ENCODE measurements at places on chromosomes 16 and 17. TPM values are rescaled to one million over a fixed set of nuclear protein-coding genes. Genes with fewer than 3 reads are reported as not detected.

The HS3ST3B1 gene
- total RNA-seq = 4.8 TPM

The ZP2 gene
- not detected for total RNA-seq

The DYNLRB2 gene
- total RNA-seq = not detected

The PDILT gene
- not detected for total RNA-seq

The CD300E gene
- 0.14 TPM for total RNA-seq

The CNTNAP1 gene
- 9.1 TPM for total RNA-seq

The CFAP119 gene
- total RNA-seq = 1.2 TPM

The CRISPLD2 gene
- total RNA-seq = 116 TPM

The XAF1 gene
- total RNA-seq = 45.8 TPM

The P2RX5 gene
- 2.3 TPM for total RNA-seq

The HES7 gene
- not detected for total RNA-seq

GRCh38 chr17:5785338-5785737 lies 201.0 kb upstream of the NLRP1 start:
- DNase-seq = no peak

- no peak for DNase-seq
These were observed 27.4 kb upstream of the CAPNS2 start for GRCh38 chr16:55539049-55539448.

DNA sequence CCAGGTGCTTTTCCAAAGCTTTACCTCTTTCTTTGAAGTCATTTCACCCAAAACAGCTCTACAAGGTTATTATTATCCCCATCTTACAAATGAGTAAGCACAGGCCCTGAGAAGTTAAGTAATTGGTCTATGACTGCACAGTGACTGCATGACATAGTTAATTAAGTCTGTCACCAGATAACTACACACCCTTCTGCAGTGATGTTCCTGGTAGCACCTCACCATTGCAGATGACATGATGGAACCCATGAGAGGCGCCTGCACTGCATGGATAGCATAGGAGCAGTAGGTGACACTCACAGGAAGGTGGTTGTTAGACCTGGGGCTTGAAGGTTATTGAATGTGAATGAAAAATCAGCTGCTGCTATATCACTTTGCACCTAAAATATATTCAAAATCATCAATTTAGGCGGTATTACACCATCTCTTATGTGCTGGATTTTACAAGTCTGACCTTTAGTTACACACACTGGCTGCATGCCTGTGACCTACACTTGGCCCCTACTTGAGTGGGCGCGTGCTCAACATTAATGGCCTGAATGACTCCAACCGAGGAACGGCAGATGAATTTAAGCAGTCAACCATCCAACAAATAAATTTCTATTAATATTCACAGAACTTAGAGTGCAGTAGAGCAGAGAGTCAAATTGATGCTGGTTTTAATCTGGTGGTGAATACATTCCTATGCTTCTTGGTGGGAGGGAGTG lies 239.6 kb downstream of the CDH11 start:
- no peak for DNase-seq

GRCh38 chr16:10318798-10319500 lies 66.9 kb upstream of the ATF7IP2 start:
- no peak for DNase-seq

- DNase-seq = no peak
These were observed 21.5 kb downstream of the SMTNL2 start for GRCh38 chr17:4605826-4606225.

- DNase-seq = no peak
These were observed 12.6 kb downstream of the PHB1 start for GRCh38 chr17:49401971-49402611.

GRCh38 chr16:84086341-84086740 lies 30.4 kb downstream of the MBTPS1 start:
- DNase-seq = no peak

DNA sequence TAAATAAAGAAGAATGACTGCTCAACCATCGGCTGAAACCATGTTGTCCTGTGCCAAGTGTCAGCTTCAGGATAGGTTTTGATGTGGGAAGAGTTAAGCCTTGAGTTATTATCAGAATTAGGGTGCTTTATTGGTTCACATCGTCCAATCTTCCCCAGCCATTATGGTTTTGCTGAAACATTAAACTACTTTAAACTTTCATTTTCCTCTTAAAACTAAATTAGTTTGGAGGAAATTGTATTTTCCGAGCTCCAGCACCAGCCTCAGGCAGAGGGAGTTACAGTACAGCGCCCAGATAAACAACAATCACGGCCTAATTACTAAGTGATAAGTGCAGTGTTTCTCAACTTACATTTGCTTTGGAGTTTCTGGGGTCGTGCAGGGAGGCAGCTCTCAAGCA lies 80.2 kb downstream of the TMEM114 start:
- no peak for DNase-seq

DNA sequence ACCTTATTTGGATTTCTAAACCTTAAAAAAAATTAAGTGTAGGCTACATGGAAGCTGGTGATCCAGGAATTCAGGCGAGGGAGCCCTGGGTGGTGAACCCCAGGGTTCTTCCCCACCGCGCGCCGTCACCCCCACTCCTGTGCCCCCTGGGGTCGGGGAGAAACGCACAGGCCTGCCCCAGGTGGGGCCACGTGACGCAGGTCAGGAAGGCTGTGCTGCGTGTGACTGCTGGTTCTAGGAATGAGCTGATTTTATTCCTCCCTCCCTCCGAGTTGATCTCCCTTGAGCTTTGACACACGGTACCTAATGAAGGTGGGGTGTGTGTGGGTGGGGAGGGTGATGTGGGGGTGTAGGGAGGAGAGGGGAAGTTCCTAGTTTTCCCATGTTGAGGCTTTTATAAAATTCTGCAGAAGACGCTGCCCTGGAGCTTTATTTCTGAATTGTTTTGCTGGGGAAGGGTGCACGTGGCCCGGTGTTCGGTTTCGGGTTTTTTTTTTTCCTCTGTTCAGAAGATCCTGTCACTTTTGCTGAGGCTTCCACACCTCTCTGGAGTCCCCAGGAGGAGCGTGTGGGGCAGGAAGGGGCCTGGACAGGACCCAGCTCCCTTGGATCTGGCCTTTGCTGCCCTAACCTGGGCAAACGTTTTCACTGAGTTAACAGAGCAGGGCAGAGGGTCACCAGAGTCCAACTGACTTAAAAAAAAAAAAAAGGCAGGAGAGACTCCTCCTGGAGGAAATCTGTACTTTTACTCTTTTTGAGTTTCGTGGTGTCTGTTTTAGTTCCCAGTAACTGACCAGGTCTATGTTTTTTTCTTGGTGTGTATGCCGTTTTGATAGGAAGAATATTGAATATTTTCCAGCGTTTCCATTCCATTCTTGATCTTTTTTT lies 55.8 kb upstream of the GSE1 start:
- no peak for DNase-seq

GRCh38 chr17:81599719-81600486 lies 37.0 kb downstream of the NPLOC4 start:
- DNase-seq = no peak

DNA sequence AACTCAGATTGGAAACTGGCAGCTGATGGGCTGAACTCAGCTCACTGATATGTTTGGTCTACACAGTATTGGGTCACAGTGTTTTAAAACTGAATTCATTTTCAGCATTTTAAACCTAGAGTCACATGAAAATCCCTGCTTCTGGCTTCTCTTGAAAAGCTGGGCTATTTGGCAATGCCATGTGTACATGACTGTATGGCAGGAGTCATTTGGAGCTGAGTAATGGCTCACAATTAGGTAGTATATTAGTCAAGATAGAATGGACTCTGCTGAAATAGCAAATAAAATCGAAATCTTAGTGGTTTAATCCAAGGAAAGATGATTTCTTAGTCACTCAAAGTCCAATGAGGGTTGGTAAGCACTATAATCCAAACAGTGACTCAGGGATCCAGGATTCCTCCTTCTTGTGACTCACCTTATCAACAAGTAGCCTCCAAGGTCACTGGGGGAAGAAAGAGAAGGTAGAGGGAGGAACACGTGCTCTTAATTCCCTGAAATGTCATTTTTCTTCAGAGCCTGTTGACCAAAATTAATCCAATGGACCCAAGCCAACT lies 13.9 kb upstream of the PMP22 start:
- DNase-seq = no peak

- no peak for DNase-seq
These were observed 32.2 kb downstream of the FAM222B start for GRCh38 chr17:28810437-28810836.

DNA sequence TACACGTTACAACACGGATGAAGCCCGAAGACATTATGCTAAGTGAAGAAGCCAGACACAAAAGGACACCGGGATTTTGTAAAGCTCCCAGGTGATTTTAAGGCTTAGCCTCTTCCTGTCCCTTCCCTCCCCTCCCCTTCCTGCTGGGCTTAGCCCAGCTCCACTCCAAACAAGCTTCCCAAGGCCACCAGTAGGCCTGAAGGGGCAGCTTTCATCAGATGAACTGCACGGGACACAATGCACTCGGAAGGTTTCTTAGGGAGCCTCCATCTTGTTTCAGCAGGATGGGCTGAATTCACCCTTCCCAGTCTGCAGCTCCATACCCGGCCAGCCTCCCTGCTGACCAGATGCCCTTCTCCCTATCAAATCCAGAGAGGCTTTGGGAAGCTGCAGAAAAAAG lies 10.4 kb downstream of the MEFV start:
- DNase-seq = no peak

DNA sequence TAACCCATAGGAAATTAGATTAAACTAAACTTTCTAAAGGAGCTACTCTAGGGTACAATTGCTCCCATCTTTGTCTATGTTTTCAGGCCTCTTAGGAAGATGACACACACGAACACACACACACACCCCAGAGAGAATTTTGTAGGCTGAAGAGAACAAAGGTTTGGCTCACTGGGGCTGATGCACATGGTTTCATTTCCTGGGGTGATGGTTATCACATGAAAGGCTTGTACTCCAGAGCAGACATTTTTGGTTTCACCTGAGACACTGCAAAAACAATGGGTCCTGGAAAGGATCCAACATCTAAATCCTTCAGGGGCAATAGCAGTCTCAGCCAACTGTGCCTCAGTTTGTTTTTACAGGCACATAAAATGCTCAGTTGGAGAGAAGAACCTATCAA lies 62.8 kb downstream of the GRB7 start:
- no peak for DNase-seq

GRCh38 chr17:20999044-20999573 lies 43.7 kb downstream of the USP22 start:
- no peak for DNase-seq

GRCh38 chr17:80908776-80909175 lies 82.9 kb upstream of the CHMP6 start:
- no peak for DNase-seq

GRCh38 chr17:142102-142661 lies 4.8 kb downstream of the SCGB1C2 start:
- no peak for DNase-seq

DNA sequence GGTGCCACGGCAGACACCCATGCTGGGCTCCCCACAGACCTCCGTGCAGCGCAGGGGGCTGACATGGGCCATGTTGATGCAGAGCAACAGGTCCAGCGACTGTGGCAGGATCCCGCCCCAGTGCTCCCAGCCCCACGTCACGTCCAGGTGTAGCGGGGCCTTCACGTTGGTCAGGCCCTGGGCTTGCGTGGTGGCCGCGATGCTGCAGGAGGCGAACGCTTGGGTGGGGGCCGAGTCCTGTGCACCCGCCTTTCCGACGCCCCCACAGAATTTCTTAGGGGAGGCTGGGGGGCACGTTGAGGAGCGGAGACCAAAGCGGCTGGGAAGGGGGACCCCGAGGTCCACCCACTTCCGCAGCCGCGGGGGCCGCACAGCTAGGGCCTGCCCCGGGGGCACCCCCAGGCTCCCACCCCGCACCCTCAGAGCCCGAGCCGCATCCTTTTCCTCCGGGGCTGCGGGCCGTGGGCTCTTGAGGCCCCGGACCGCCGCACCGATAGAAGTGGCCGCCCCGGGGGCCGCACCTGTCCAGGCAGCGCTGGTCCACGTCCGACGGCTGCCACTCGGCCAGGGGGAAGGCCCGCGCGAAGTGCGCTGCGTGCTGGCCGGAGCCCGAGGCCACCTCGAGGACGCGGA lies 416 bp downstream of the METTL26 start:
- no peak for DNase-seq

- DNase-seq = no peak
These were observed 1.0 kb downstream of the ZNF319 start for GRCh38 chr16:57999366-57999970.

- no peak for DNase-seq
These were observed 92.6 kb downstream of the DNAH17 start for GRCh38 chr17:78484271-78485246.

- DNase-seq = no peak
These were observed 120.2 kb upstream of the HAS3 start for GRCh38 chr16:68985268-68985667.

DNA sequence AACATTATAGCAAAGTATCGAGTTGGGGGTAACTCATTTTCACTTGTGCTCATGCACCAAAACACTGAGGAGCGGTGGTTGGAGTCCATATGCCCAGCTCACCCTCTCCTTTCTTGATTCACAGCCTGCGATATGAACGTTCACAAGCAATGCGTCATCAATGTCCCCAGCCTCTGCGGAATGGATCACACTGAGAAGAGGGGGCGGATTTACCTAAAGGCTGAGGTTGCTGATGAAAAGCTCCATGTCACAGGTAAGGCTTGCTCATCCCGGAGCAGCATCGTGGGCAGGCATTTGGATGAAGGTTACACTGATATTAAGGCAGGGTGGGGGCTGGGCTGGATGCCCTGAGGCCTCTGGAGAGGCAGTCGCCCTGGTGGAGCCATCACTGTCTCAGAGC lies 189.7 kb upstream of the CACNG5 start:
- DNase-seq = no peak

- DNase-seq = no peak
These were observed 85.7 kb downstream of the NCOR1 start for GRCh38 chr17:16129441-16130205.

DNA sequence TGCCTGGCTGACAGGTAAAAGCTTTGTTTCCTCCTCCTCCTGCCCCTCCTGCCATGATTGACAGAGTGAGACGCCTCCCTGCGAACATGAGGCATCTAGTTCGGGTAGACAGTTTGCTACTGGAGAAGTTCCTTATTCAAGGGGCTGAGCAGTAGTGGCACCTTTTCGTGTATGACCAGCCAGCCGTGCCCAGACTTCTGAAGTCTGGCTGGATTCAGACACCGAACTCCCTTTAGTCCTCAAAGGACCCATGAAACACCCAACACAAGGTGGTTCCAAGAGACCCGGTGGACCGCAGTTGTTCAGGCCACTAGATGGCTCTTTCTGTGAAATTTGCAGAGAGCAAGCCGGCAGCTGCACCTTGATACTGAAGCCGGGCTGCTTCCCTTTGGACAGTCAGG lies 192.8 kb downstream of the XYLT1 start:
- DNase-seq = no peak

DNA sequence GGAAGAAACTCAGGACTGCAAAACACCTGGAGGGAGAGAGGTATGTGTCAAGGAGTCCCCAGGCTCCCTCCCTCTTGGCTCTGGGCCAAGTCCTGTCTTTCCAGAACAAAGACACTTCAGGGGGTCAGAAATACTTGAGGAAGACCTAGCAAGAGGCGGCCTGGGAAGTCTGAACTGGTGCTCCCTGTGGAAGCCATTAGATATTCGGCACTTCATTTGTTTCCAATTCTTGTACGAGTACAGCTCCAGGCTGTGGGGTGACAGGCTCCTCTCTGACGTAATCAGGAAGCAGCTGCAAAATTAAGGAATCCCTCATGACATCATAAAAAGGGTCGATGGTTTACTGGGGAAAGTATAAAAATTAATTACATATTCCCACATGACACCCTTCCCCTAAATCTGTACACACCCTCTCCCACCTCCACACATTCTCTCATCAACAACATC lies 108.7 kb downstream of the SMG6 start:
- no peak for DNase-seq

GRCh38 chr16:86593913-86594620 lies 15.7 kb downstream of the FOXL1 start:
- no peak for DNase-seq
